ENCODE measurements at places on chromosomes 1 and 21.

DNA sequence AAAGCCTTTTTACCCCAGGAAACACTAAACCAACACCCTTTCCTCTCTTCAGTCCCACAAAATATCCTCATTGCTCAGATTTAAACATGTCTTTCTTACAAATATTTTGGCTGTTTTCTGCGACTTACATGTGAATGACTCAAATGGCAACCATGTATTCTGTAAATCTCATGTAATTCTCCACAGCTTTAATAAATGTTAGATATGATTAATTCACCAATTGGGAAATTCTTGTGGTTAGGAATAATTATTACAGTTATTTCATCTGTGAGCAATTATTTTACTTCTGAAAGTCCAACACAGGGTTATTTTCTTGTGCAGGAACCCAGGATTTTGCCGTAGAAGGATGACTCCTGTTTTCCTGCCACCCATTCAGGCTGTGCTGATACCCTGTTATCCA is 431.5 kb downstream of the LMO4 start:
- DNase-seq: peak; percentile 29

- DNase-seq: no peak
Measured at GRCh38 chr21:44711327-44712202, at the start of gene TSPEAR. TSS of gene TSPEAR (minus strand) at chr21:44711572. CDS start at chr21:44711514, 58 bp downstream.

DNA sequence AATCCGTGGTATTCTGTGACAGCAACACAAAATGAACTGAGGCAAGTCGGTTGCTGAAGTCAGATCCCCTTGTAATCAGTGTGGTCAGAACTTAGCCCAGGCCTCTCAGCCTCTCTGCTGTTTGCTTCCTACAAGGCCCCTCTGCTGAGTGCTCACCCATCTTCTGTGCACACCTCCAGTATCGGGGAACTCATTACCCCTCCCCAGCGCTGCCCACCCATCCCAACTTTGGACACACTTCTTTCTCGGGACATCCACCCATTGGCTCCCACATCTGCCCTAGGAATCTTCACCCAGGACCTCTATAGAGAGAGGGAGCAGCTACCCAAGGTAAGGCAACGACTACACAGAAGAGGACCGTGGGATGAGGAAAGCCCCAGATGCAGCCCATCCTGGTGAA is 217.5 kb downstream of the MATN1 start:
- DNase-seq: no peak

DNA sequence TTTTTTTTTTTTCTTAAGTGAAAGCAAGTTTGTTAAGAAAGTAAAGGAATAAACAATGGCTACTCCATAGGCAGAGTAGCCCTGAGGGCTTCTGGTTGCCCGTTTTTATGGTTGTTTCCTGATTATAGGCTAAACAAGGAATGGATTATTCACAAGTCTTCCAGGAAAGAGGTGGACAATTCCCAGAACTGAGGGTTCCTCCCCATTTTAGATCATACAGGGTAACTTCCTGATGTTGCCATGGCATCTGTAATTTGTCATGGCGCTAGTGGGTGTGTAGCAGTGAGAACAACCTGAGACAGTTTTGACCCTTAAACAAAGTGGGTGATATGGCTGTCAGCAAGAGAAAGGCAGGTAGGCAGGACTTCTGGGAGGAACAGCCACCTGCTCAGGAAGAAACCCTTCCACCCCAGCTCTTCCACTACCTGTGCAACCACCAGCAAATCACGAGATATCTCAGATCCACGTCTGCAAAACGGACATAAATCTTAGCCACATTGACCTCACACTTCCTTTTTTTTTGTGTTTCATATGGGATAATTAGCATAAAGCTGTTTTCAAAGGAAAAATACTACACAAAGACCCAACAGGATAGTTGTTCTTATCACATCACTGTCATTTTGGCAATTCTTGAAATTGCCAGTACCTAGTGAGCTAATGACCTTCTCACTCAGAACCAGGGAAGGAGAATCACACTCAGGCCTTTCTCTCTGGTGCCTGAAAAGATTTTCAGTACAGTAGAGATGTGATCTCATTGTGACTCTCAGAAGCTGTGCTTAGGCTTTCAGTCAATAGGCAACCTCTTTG is 34.8 kb upstream of the DUSP10 start:
- DNase-seq: no peak

- DNase-seq: peak; percentile 45
Measured at GRCh38 chr1:114455102-114455785, 55.8 kb downstream of the TRIM33 start.

GRCh38 chr1:53572065-53572814 is 113.0 kb downstream of the DMRTB1 start:
- DNase-seq: peak; percentile 69

GRCh38 chr21:31875496-31876015 is 2.7 kb downstream of the HUNK start:
- no peak for DNase-seq

DNA sequence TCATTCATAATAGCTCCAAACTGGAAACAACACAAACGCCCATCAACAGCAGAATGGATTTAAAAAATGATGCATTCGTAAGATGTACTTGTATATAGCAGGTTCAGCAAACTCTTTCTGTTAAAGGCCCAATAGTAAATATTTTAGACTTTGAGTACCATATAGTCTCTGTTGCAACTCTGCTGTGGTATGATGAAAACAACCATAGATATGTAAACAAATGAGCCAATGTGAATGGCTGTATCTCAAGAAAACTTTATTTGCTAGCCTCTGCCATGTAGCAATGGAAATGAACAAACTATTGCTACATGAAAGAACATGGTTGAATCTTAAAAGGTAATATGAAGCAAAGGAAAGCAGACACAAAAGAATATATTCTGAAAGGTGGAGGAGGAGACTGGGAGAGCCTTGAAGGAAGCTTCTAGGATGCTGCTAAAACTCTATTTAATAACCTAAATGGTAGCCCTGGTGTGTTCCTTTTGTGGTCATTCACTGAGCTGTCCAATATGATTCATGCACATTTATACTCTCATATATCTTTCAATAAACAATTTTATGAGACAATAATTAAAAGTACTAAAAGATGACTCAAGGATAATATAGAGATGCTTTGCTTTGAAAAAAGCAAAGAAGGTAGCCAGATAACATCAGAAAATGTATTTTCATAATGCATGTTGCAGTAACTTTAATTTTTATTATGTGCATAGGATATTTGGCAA is 29.1 kb upstream of the FMO3 start:
- DNase-seq: peak; percentile 1

DNA sequence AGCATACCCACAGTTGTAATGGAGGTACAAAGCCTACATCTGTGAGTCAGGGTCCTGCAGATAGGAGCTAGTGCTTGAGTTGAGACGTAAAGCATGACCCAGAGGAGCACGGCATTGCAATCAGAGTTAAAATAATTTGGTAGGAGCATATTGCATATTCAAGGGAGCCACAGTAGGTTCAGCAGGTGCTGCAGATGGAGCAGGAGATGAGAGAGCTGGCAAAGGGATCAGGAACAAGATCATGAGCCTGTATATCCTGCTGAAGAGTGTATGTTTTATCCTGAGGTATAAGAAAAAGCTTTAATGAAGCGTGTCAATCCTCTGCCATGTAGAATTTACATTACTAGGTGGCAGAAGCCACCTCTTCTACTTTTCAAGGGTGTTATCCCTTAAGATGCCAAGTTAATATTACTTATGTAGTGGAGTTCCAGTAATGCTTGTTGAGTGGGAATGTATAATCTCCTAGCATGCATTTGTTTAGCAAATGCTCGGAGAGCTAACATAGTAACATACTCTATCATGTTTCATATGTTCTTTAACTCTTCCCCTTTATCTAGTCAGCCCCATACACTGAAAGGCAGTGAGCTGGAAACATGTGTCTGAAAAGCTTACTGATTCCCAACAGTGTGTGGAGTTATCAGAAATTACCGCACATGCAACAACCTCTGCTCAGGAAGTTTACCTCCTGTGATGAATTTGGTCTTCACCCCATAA is 300.3 kb downstream of the GRIK1 start:
- no peak for DNase-seq

GRCh38 chr21:45084121-45084520 is 9.7 kb downstream of the ADARB1 start:
- no peak for DNase-seq

DNA sequence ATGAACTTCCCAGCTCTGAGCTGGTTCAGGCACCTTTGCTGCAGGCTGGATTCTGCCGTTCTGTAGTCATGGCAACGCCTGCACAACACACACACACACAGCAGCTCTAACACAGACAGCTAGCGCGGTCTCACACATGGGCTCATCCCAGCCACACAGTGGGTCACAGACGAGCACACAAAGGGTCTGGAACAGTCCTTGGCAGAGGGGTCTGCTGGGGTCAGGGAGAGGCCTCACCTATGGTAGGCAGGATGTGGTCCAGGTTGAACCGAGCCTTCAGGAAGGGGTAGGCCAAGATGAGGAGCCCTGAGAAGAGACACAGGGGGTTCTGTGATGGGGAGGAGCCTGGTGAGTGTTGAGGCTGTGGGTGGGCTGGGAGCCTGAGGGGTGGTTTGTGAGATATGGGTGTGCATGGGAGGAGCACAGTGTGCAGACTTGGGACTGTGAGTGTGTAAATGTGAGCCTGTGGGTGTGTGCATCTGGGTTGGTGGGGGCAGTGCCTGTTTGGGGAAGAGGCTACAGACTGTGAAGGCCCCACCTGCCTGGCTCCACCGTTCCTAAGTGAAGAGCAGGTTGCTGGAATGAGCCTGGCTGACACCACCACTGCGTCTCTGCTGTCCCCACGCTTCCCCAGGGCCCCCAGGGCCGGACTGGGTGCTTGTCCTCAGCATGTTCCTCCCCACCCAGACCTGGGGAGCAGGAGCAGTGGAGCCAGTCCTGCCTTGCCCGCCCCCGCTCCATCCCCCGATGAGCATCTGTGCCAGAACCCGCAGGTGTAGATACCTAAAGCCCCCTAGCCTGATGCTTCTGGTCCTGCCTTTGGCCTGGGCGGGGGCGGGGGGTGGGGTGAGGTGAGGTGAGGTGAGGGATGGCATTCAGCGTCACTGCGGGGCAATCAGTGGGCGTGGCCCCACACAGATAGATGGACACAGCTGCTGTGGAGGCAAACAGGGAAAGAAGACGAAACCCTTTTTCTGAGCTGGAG is 1.5 kb downstream of the KNCN start:
- DNase-seq: peak; percentile 37

DNA sequence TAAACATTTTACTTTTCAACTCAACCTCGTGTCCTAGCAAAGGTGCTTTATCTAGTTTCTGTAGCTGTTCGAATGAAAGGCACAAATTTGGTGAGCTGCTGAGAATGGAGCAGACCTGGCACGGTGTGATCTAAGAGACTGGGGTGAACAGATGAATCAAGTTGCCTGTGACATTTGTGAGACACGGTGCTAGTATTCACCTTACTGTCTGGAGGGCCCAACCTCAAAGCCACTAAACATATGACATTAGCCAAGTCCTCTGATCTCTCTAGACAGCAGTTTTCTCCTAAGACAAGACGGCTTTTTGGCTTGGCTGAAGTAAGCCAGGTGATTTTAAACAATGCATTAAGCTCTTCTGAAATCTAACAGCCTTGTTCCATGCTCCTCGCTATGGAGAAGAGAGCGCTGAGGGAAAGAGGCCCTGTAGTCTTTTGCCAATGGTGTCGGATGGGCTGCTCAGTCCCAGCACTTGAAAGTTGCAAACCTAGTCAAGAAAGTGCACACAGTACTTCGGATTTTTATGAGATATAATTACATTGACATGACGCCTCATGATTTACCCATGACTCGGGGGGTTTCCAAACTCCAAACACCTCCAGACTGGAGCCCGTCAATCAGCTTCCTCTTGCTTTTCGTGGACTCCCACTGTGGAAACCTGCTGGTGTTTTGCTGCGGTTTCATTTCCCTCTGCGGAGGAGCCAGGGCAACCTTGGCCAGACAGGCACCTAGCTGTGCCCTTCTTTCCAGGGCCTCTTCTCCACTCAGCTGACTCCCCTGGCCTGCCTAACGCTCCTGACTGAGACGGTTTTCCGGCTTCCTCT is 794 bp upstream of the TOR3A start:
- DNase-seq: no peak

DNA sequence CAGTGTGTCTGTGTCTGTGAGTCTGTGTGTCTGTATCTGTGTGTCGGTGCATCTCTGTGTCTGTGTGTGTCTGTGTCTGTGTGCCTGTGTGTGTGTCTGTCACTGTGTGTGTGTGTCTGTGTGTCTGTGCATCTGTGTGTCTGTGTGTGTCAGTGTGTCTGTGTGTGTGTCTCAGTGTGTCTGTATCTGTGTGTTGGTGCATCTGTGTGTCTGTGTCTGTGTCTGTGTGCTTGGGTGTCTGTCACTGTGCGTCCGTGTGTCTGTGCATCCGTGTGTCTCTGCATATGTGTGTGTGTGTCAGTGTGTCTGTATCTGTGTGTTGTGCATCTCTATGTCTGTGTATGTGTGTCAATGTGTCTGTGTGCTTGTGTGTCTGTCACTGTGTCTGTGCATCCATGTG is 44.7 kb upstream of the POFUT2 start:
- no peak for DNase-seq

GRCh38 chr1:6424619-6425593 is at the start of gene ESPN:
TSS of gene ESPN (plus strand) at chr1:6424776. CDS start at chr1:6424956, 180 bp downstream.
- no peak for DNase-seq

DNA sequence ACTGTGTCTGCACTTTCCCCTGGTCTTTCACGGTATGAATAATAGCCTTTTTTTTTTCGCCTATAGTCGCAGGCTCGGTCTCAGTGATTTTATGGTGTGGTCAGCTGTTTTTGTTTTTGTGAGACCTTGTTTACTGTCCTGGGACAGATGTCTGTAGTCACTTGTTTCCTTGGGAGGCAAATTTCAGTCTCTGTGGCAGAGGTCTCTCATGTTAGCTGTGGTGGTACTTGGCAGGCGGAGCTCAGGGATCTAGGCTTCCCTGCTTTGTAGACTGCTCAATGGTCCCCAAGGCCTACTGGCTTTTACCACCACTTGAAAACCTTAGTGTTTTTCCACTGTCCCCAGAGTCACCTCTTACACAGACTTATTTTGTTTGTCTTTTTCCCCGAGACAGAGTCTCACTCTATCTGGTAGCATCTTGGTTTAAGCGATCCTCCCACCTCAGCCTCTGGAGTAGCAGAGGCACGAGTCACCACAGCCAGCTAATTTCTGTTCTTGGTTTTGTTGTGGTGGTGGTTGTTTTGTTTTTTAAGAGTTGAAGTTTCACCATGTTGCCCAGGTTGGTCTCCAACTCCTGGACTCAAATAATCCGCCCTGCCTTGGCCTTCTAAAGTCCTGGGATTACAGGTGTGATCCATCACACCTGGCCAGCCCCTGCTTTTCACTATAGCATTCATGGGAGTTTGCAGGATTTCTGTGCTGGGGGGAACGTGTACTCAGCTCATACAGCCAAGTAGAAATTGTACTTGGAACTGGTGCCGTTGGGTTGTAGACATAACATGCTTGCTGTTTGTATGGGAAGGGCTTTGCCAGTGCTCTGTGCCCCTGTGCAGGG is 10.3 kb downstream of the RNU1-2 start:
- peak; percentile 46 for DNase-seq
